ENCODE measurements at places on chromosomes 4 and X. TPM values are rescaled to one million over a fixed set of nuclear protein-coding genes. Genes with fewer than 3 reads are reported as not detected.

DNA sequence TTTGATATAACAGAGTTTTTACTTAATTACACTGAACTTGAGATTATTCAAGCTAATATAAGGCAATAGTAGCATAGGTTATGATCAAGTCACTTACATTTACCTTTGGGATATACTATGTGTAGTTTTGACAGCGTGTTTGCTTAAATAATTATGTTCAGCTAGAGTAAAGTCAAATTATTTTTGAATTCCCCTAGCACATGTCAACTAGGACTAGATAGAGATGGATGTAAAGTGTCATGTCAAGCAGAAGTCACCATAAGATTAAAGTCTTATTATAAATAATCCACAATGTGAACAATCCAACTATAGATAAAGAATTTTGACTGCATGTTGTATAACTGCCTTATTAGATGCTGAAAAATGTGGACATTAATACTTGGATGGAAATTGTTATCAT is 665.2 kb downstream of the GRID2 start:
- DNase-seq = no peak

- no peak for DNase-seq
Observed at GRCh38 chr4:18445110-18445509, 423.6 kb upstream of the LCORL start.

The MAGEB6B gene
- total RNA-seq = not detected

GRCh38 chr4:1611501-1611870 is 72.6 kb downstream of the FAM53A start:
- DNase-seq = no peak

The KIF4A gene
- not detected for total RNA-seq

DNA sequence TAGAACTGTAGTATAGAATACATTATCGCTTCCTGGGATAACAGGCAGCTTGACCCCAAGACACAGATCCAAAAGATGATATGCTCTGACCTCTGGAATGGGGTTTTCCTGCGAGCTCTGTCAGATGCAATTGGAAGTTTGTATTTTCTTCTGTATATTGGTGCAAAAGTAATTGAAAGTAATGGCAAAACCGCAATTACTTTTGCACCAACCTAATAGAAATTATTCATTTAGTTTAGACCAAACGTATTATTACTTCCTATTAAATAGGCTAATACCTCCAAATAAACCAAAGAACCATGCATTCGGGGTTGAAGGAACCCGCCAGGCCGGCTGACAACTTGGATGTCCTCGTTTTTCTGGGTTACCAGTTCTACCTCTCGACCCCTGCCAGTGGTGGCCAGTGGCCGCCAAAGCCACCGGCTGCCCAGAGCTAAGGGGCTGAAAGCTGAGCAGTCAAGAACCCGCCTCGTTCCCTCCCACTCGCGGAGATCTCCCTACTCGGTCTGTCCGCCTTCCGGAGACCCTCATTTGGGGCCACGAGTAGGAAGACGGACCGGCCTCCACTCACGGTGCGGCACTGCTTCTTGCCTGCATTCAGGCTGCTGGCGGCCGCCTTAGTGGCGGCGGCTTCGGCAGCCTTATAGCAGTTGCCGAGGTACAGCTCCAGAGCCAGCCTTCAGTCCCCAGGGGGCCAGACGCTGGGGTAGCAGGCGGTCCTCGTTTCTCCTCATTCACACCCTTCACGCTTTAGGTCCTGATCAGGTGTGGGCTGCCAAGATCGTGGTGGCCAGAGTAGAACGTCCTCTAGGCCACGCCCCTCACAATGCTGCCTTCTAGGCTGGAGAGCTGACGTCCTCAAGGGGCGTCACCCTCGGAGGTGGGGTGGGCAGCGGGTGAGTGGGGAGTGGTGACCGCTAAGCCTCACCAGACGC is 121.9 kb downstream of the RBMX2 start:
- no peak for DNase-seq

DNA sequence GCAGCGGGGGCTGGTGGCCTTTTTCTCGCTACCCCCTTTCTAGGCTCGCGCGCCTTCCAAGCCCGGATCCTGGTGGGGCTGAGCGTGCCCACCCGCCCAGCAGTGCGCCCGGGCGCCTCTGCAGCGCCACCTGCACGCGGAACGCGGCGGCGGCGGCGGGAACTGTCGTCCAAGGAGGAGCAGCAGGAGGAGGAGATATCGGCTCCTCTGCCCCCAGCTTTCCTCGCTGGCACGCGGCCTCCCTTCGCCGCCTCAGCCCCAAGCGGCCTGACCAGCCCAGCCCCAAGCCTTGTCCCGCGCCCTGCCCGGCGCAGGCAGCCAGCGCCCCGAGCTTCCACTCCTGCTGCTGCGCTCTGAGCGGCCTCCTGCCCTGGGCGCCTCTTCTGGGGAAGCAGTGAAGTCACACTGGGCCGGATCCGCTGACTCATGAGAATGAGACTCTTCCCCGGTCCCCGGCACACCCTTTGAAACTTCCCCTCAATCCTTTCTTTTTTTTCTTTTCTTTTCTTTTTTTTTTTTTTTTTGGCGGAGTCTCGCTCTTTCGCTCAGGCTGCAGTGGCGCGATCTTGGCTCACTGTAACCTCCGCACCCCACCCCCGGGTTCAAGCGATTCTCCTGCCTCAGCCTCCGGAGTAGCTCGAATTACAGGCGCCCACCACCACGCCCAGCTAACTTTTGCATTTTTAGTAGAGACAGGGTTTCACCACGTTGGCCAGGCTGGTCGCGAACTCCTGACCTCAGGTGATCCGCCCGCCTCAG is 10.6 kb upstream of the ELF4 start:
- DNase-seq = peak; percentile 68

GRCh38 chr4:158778156-158778711 is 9.4 kb downstream of the FNIP2 start:
- DNase-seq = peak; percentile 7

The GABRA4 gene
- not detected for total RNA-seq

DNA sequence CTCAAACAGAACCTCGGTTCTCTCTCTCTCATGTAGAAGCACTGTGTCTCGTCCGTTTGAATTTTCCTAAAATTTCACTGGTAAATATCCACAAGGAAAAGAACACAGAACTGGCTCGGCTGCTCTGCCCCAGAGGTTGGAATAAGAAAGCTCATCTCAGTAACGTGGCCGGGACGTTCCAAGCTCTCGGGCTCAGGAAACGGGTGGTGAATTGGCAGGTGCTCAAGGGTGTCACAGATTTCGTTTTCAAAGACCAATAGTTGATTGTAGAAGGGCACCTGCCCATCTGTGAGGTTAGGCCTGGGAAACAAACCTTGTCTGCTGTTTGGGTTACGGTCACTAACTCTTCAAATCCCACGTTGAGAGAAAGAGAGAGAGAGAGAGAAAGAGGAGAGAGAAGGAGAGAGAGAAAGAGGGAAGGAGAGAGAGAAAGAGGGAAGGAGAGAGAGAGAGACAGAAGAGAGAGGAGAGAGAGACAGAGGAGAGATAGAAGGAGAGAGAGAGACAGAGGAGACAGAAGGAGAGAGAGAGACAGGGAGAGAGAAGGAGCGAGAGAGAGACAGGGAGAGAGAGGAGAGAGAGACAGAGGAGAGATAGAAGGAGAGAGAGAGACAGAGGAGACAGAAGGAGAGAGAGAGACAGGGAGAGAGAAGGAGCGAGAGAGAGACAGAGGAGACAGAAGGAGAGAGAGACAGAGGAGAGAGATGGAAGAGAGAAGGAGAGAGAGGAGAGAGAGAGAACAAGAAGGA is 106.6 kb downstream of the CRLF2 start:
- no peak for DNase-seq

The TMEM47 gene
- not detected for total RNA-seq

GRCh38 chrX:78027798-78028197 is 58.4 kb upstream of the PGAM4 start:
- DNase-seq = no peak

DNA sequence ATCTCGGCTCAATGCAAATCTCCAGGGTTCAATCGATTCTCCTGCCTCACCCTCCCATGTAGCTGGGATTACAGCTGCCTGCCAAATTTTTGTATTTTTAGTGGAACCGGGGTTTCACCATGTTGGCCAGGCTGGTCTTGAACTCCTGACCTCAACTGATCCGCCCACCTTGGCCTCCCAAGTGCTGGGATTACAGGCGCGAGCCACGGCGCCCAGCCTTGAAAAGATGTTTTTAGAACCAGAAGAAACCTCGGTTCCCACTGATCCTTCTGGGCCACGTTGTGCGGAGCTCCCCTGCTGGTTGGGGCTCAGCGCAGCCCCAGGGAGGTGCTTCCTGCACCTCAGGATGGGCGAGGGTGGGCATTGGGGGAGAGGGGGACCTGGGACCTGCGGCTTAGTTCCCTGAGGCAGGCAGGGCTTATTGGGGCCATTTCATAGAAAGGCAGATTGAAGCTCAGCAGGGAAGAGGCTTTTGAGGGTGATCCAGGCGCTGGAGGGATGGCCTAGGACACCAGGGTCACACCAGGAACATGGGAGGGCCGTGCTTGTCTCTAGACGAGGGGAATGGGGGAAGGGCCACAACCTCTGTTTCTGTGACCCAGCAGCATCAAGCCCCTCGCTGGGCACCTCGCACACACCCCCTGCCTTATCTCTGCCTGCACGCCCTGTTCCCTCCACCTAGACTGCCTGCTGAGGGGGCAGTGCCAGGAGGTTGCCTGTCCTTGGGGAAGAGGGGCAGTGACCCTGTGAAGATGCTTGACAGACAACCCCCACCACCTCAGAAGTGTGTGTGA is 6.3 kb upstream of the ADD1 start:
- DNase-seq = no peak

- DNase-seq = no peak
Observed at GRCh38 chr4:38062776-38063097, 102.5 kb downstream of the PTTG2 start.

- no peak for DNase-seq
Observed at GRCh38 chr4:114921191-114921590, 192.2 kb downstream of the NDST4 start.

GRCh38 chr4:20684852-20685763 is 15.2 kb upstream of the PACRGL start:
- DNase-seq = no peak

DNA sequence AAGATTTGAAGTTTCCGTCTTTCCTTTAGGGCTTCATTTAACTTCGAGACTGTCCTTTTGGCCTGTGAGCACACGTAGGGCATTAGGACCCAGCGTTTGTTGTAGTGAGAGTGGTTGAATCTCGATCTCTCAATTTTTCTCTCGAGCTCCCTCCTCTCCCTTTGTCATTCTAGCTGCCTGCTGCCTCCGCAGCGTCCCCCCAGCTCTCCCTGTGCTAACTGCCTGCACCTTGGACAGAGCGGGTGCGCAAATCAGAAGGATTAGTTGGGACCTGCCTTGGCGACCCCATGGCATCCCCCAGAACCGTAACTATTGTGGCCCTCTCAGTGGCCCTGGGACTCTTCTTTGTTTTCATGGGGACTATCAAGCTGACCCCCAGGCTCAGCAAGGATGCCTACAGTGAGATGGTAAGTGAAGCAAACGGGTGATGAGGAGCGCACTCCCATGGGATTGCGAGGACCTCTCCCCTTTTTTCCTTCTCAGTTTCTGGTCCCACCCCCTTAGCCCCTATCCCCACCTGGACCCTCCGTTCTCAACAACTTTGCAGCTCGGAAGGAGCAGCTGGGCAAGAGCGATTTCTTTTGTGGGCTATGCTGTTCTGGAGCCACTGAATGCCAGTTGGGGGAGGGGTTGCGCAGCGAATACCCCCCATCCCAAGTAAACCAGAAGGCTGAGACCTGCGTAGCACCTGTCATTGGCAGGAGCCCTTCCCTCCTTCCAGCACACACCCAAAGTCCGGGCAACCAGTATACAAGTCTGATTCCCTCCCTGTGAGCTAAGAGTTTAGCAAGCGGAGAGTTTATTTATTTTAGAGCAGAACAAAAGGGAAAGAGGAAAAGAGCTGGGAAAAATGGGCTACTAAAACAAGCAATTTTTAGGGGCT is at the start of gene TMEM35A:
Gene TMEM35A (plus strand): TSS at position 164 of the 883 bp plus-strand sequence. CDS start 124 bp downstream, at position 288.
- no peak for DNase-seq

GRCh38 chrX:8192276-8192675 is 21.2 kb upstream of the VCX2 start:
- DNase-seq = no peak

DNA sequence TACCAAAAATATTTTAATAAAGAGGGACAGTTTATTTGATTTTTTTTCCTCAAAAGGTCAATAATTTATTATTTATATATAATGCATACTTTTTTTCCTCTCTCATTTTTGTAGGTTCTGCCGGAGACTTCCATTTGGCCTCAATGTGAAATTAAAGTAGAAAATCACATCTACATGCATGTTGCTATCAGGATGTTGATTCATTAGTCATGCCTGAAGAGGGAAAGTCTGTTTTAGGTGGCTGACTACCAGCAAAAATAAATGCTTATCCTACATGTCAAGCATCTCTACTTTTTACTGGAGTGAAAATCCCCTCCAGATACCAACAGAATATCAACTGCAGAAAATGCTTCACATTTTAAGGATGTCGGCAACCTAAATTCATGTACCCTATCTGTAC is 41.5 kb downstream of the KIAA0232 start:
- no peak for DNase-seq

The HDX gene
- 0.33 TPM for total RNA-seq

- DNase-seq = no peak
Observed at GRCh38 chr4:112702892-112703291, 65.9 kb downstream of the LARP7 start.

GRCh38 chr4:79638735-79639134 is 230.7 kb upstream of the GK2 start:
- no peak for DNase-seq

- no peak for DNase-seq
Observed at GRCh38 chr4:149531861-149532260, 283.8 kb downstream of the IQCM start.
